Hematopoietic multipotent progenitor cell (in vitro differentiated cells): ENCODE measurements at places on chromosomes 4 and X.

DNA sequence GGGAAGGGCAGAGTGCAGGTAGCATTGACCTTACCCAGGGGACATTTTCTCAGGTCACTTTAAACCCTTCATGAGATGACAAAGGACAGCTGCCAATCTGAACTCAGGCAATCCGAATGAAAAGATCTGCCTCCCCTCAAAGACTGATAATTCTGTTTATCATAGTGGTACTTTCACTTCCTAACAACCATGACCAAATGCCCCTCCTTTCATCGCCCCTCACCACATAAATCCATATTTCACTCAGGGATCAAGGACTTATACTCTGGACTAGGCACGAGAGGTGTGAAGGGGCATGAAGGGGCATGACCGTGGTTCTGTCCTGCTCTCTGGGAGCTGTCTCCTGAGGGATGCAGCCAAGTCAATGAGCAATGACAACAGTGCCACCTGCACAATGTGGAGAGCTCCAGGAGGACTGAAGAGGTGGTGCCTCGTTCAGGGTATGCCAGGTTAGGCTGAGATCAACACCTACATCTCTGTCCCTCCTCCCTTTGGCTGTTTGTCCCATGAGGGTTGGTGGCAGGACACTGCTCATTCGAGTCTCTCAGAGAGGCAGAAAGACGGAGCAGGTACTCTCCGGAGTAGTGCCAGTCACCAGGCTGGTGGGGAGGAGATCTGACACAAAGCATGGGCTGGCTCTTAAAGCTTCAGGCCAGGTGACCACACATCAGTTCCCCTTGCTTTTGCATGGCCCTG, 12.5 kb downstream of the HS3ST1 start:
- no peak for DNase-seq

GRCh38 chrX:56618323-56618722, 54.9 kb downstream of the UBQLN2 start:
- DNase-seq = no peak

GRCh38 chr4:102563000-102563399, 61.8 kb downstream of the NFKB1 start:
- DNase-seq = no peak

DNA sequence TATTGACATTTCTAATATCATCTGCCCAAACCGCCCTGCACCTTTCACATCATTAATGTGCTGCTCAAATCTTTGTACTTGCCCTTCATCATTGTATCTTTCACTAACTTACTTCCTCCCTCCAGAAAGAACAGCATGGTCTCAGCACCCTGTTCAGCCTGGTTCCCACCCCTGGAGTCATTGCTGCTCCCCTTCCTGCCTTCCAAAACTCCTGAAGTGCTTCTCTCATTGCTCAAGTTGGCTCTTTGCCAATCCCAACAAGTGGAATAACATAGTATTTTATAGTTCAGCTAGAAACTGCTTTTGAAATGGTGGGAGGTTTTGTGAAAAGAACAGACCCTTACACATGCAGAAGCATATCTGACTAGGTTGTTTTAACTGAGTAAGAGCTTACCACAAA, 14.0 kb upstream of the TTC29 start:
- no peak for DNase-seq
